Activated CD4-positive, alpha-beta T cell treated with anti-CD3 and anti-CD28 coated beads, Interleukin-2, amount 10 ng/mL, durations not matched to agents 24 days and 14 days (primary cell): ENCODE measurements at places on chromosomes 7 and 10. TPM values are rescaled to one million over a fixed set of nuclear protein-coding genes. Genes with fewer than 3 reads are reported as not detected.
A peak's percentile ranks its signal among the peaks of the same experiment; 100 is the strongest.

- no peaks in the 10 kb centered on the region for H3K36me3 ChIP-seq
- peak; percentile 74 for DNase-seq
- H3K27me3 ChIP-seq: peaks cover 80% of the 10 kb centered on the region
- H3K4me1 ChIP-seq: peaks cover 34% of the 10 kb centered on the region
Observed at GRCh38 chr7:114085313-114085591, 166.4 kb upstream of the PPP1R3A start.

DNA sequence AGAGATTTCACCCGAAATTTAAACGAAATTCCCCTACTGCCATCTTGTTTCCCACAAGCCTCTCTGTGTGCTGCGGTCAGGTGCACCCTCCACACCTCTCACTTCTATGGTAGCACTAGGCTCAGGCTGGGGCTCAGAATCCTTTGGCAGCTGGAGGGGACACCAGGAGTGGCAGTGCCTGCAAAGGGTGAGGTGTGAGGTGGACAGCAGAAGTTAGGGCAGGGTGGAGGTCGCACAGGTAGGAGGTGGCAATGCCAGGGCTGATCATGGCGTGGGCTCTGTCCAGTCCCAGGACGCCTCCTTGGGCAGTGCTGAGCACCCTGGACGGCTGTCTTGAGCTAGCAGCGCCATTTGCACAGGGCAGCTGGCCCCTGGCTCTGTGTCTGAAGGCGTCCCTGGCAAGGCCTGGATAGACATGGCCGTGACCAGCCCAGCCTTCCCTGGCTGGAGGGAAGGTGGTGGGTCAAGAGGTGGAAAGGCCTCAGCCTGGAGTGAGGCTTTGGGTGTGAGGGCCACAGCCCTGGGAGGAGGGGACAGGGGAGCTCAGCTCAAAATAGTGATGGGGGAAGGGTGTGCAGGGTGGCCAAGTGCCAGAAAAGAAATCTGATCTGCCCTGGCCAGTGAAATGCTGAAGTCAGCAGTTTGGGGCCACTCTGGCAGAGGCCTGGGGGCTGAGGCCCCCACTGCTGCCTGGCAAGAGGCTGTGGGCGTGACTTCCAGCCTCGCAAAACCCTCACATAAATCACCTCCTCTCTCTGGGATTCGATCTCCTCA, 40.0 kb downstream of the ZCCHC24 start:
- peaks cover 6% of the 10 kb centered on the region for H3K27me3 ChIP-seq
- H3K4me3 ChIP-seq: no peak overlapping the region
- DNase-seq: no peak
- H3K27ac ChIP-seq: no peak overlapping the region
- no peaks in the 10 kb centered on the region for H3K4me1 ChIP-seq
- no peaks in the 10 kb centered on the region for H3K36me3 ChIP-seq

GRCh38 chr10:10824591-10825148, 193.0 kb upstream of the CELF2 start:
- no peak overlapping the region for H3K4me3 ChIP-seq
- no peaks in the 10 kb centered on the region for H3K36me3 ChIP-seq
- H3K27me3 ChIP-seq: peaks cover 6% of the 10 kb centered on the region
- DNase-seq: no peak

GRCh38 chr10:93790439-93790838, 32.7 kb downstream of the LGI1 start:
- H3K4me3 ChIP-seq: no peak overlapping the region
- DNase-seq: no peak
- no peak overlapping the region for H3K27ac ChIP-seq
- no peaks in the 10 kb centered on the region for H3K4me1 ChIP-seq
- no peaks in the 10 kb centered on the region for H3K36me3 ChIP-seq
- peaks cover 9% of the 10 kb centered on the region for H3K27me3 ChIP-seq

- peaks cover 10% of the 10 kb centered on the region for H3K27me3 ChIP-seq
- no peak overlapping the region for H3K27ac ChIP-seq
- no peak for DNase-seq
- no peaks in the 10 kb centered on the region for H3K4me1 ChIP-seq
Observed at GRCh38 chr10:77696584-77696983, 59.0 kb upstream of the KCNMA1 start.

DNA sequence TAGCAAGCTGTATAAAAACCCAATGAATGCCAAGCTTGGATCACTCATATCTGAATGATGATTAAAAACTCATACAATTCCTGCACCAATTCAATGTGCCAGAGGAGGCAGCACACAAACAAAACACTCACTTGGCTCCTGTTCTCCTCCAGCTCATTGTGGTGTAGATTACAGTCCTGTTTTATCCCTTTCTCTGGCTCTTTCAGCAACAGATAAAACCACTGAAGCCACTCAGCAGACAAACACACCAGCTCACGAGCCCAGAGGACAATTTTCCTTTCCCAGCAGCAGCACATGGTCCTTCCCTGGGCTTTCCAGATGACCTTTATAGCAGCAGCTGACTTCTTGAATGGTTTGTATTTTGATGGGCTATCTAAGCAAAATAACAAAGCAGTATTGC, 107.3 kb upstream of the STARD3NL start:
- H3K4me1 ChIP-seq: no peaks in the 10 kb centered on the region
- peaks cover 10% of the 10 kb centered on the region for H3K27me3 ChIP-seq
- no peaks in the 10 kb centered on the region for H3K36me3 ChIP-seq
- no peak overlapping the region for H3K27ac ChIP-seq

GRCh38 chr10:43203448-43204041, 63.3 kb downstream of the RASGEF1A start:
- H3K27ac ChIP-seq: no peak overlapping the region
- H3K4me1 ChIP-seq: peaks cover 6% of the 10 kb centered on the region
- H3K36me3 ChIP-seq: no peaks in the 10 kb centered on the region
- peak overlapping the region; percentile 45 for H3K4me3 ChIP-seq
- no peaks in the 10 kb centered on the region for H3K27me3 ChIP-seq
- DNase-seq: peak; percentile 82

- H3K27ac ChIP-seq: no peak overlapping the region
- no peak for DNase-seq
- peaks cover 24% of the 10 kb centered on the region for H3K4me1 ChIP-seq
- no peaks in the 10 kb centered on the region for H3K36me3 ChIP-seq
Observed at GRCh38 chr10:79152423-79152817, 83.7 kb downstream of the ZMIZ1 start.

DNA sequence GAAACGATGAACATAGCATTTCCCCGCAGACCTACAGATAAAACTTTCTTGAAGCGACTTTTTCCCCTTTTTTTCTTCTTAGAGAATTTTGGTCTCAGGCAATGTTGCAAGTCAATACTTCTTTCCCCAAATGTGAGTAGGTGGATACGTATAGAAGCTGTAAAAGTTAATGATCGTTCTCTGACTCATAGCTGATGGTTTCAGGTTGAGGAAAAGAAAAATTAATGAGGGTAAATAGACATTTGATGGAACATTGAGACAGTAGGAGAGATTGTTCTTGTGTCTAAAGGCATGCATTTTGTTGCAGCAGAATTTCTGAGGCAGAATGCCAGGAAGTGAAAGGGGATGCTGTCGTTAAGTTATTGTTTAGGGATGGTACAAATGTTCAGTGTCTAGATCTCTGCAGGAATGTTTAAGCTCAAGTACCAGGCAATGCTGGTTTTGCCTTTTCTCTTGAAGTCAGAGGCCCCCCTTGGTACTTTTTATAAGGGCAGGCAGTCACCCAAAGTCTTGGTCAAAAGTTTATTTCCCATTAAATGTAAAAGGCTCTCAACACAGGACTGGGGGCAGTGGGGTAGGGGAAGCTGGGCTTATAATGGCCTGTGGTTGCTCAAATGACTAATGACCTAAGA, 9.3 kb downstream of the TCF7L2 start:
- DNase-seq: no peak
- H3K27me3 ChIP-seq: peaks cover 75% of the 10 kb centered on the region
- no peak overlapping the region for H3K27ac ChIP-seq
- H3K36me3 ChIP-seq: no peaks in the 10 kb centered on the region

GRCh38 chr7:38757931-38758330, 126.8 kb upstream of the AMPH start:
- H3K4me1 ChIP-seq: no peaks in the 10 kb centered on the region
- H3K27ac ChIP-seq: no peak overlapping the region
- H3K27me3 ChIP-seq: no peaks in the 10 kb centered on the region
- DNase-seq: no peak
- peaks cover 13% of the 10 kb centered on the region for H3K36me3 ChIP-seq

DNA sequence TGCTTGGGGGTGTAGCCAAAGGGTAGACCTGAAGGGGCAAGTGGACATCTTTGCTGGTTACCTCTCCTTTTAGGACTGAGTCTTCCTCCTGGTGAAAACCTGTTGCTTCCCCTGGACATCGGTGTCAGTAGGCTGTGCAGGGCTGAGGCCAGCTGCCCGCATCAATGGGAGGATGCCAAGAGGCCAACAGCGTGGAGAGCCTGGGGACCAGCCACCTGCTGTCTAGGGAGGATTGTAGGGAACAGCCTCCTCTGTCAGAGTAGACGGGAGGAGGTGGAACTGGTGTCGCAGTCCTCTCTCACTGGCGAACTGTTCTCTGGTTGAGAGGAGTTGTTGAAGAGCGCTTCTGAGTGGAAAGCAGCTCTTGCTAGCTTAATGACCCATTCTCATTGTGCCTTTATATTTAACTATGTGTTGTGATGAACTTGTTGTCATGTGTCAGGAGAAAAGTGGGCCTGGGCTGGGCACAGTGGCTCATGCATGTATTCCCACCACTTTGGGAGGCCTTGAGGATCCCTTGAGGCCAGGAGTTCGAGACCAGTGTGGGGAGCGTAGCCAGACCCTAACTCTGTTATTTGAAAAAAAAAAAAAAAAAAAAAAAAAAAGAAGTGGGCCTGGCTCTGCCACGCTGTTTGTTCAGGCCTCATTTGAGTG, 1.8 kb downstream of the SUFU start:
- no peak overlapping the region for H3K4me3 ChIP-seq
- peaks cover 23% of the 10 kb centered on the region for H3K36me3 ChIP-seq
- no peaks in the 10 kb centered on the region for H3K27me3 ChIP-seq
- H3K27ac ChIP-seq: peak overlapping the region; percentile 40
- H3K4me1 ChIP-seq: peaks cover 26% of the 10 kb centered on the region
- DNase-seq: no peak

DNA sequence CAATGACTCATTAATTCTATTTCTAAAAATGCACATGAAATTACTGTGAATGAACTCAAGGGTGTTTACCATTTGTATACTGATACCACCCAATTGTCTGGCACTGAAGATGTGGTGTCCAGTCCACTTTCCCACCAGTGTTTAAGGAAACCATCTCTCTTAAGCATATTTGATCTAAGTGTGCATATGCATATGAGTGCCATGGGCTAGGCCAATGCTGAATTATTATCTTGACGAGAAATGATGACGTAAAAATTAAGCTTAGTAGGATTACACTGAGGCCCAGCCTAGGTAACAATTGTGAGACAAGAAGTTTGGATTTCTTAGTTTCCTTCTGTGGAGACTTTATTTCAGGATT, 59.7 kb downstream of the SVIL start:
- H3K4me3 ChIP-seq: no peak overlapping the region
- no peaks in the 10 kb centered on the region for H3K27me3 ChIP-seq

GRCh38 chr10:127470911-127471310, 78.2 kb upstream of the NPS start:
- H3K27ac ChIP-seq: no peak overlapping the region
- H3K4me3 ChIP-seq: no peak overlapping the region
- no peaks in the 10 kb centered on the region for H3K4me1 ChIP-seq
- H3K27me3 ChIP-seq: peaks cover 2% of the 10 kb centered on the region

DNA sequence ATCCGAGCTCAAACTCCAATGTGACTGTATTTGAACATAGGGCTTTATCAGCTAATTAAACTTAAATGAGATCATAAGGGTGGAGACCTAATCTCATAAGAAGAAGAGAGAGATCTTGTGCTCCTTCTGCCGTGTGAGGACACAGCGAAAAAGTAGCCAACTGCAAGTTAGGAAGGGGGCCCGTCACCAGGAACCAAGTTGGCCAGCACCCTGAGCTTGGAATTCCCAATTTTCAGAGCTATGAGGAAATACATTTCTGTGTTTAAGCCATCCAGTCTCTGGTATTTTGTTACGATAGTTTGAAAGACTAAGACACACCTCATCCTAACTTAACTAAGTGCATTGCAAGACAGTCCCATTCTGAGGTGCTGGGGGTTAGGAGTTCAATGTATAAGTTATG, 14.1 kb upstream of the WDR86 start:
- H3K27ac ChIP-seq: no peak overlapping the region
- H3K27me3 ChIP-seq: peaks cover 30% of the 10 kb centered on the region
- no peak for DNase-seq
- no peaks in the 10 kb centered on the region for H3K36me3 ChIP-seq
- peaks cover 5% of the 10 kb centered on the region for H3K4me1 ChIP-seq
- no peak overlapping the region for H3K4me3 ChIP-seq

DNA sequence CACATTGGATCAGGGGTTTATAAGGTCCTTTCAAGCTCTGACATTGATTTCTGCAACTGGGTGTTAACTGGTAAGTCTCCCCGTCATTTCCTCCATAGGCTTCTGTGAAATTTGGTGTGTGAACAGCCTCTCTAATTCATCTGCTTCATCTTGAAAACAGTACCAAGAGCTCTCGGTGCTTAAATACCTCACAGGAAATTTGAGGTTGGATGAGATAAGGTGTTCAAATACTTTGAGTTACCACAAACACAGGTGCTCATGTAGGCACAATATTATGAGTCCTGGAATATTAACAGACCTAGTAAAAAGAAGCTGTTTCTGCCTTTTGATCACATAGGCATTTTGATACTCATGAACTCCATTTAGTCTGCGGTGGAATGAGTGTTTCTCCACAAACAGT, 85.2 kb downstream of the RTKN2 start:
- H3K4me1 ChIP-seq: peaks cover 68% of the 10 kb centered on the region
- peak overlapping the region; percentile 41 for H3K4me3 ChIP-seq
- peak; percentile 90 for DNase-seq
- no peaks in the 10 kb centered on the region for H3K27me3 ChIP-seq
- H3K36me3 ChIP-seq: peaks cover 41% of the 10 kb centered on the region
- H3K27ac ChIP-seq: peak overlapping the region; percentile 92

DNA sequence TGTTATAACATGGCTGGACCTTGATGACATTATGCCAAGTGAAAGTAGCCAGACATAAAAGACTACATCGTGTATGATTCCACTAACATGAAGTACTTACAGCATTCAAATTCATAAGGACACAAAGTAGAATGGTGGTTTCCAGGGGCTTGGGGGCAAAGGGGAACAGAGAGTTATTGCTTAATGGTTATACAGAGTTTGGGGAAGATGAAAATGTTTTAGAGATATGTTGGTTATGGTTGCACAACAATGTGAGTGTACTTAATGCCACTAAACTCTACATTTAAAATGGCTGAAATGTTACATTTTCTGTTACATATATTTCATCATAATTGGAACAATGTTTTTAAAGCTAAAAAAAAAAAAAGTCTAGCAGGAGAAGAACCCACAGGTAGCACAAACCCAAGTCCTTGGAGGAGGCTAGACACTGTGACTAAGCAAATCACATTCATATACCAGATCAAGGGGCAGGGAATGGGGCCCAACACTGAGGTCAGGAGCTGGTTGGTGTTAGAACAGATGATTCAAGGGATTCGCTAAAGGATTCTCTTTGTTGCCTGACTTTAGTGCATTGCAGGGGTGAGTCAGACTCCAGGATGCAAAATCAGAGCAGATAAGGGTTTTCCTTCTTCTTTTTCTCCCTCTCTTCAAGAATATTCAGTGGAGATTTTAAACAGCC, 25.1 kb upstream of the AOAH start:
- H3K4me3 ChIP-seq: no peak overlapping the region
- DNase-seq: no peak
- peaks cover 2% of the 10 kb centered on the region for H3K27me3 ChIP-seq

The MET gene
- 2.2 and 2.3 TPM in 2 replicates for total RNA-seq

The HSPA12A gene
- 0.05 TPM in 1 of 2 replicates, not detected in the other for total RNA-seq

The MBL2 gene
- not detected in 2 replicates for total RNA-seq

The CDC14C gene
- total RNA-seq: not detected in 2 replicates

The PLPP4 gene
- total RNA-seq: not detected in 2 replicates

The LRRD1 gene
- total RNA-seq: not detected in 2 replicates
